ENCODE measurements at places on chromosomes 6 and 20.
A peak's percentile ranks its signal among the peaks of the same experiment; 100 is the strongest.

- no peak for DNase-seq
These were observed 968.4 kb upstream of the SLC35B3 start for GRCh38 chr6:9403736-9404135.

DNA sequence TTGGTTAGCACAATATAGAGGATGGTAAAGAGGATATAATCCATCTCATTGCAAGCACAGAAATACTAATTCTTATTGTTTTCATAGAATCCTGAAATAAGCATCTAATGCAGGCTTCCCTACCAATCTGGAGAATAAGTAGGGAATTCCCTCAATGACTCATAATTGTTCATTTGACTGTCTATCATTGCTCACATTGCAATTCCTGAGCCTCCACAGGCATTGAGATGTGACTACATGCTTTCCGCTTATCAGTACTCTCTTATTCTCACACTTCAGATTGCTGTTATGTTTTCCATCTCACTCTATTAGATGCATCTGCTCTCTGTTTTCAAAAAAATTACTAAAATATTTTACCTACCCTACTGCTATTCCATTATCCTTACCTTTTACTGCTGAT, 216.2 kb upstream of the PRSS16 start:
- DNase-seq, result no peak

DNA sequence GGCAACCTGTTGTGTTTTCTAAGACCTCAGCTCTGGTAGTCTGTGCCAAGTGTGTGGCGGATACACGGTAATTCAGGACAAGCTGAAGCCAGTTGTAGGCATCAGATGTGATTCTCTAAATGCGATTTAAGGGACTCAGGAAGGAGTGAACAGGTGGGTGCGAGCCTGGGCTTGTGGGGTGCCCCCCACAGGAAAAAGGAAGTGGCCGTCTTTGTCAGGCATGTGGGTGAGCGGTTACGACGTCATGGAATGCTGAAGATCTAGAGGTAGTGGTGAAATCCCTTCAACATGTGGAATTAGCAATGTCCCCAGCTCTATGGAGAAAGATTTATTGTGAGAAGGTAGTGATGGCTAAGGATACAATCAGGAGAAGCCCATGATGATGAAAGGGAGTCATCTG, 95.1 kb upstream of the EXOC2 start:
- DNase-seq, result no peak

GRCh38 chr6:15879371-15880261, 216.8 kb upstream of the DTNBP1 start:
- no peak for DNase-seq

DNA sequence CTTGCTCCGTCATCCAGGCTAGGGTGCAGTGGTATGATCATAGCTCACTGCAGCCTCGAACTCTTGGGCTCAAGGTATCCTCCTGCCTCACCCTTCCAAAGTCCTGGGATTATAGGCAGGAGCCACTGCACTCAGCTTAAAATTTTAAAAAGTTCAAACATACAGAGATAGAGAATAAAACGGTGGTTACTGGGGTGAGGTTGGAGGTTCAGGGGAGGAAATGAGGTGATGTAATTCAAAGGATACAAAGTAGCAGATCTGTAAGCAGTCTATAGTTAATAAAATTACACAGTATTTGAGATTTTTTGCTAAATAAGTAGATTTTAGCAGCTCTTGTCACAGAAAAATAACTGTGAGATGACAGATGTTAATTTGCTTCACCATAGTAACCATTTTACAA, 7.5 kb upstream of the AFG1L start:
- DNase-seq, result no peak

- DNase-seq, result peak; percentile 8
These were observed 11.7 kb downstream of the UST start for GRCh38 chr6:148758492-148758891.

DNA sequence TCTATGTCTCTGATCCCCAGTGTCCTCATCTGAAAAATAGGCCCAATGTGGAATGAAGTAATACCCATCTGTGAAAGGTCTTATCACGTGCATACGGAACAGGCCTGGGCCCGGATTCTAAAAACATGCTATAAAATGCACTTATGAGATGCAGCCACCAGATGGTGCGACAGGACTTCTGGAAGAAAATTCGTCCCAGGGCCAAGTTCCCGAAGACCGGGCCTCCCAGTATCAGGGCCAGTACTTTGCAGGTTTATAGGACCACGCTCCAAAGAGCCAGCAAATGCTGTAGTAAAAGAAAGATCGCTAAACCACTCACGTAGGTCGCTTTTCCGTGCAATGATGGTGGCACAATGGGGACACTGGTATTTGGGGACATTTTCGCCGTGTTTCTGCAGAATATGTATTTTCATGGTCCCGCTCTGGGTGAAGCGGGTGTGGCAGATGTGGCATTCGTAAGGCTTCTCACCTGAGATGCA, 10.6 kb downstream of the CTCFL start:
- peak; percentile 33 for DNase-seq

DNA sequence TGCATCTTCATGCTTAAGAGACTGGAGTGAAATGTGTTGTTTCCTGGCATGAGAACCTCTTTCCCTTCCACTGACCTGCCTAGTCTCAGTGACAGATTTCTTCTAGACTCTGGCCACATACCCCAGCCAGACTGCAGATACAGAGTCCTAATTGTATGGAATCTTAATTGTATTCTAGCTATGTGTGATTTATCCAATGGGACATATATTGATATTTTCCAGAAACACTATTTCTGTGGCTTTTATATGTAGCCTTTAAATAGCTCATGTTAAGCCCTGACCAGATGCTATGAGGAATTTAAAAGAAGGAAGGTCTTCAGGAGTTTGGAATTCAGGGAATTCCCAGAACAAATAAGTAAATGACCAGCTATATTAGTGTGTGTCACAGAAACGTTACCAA, 99.0 kb downstream of the FIG4 start:
- no peak for DNase-seq

GRCh38 chr6:131779304-131779703, 28.5 kb upstream of the ENPP1 start:
- no peak for DNase-seq

- no peak for DNase-seq
These were observed 101.2 kb downstream of the JPH2 start for GRCh38 chr20:44085616-44086434.

DNA sequence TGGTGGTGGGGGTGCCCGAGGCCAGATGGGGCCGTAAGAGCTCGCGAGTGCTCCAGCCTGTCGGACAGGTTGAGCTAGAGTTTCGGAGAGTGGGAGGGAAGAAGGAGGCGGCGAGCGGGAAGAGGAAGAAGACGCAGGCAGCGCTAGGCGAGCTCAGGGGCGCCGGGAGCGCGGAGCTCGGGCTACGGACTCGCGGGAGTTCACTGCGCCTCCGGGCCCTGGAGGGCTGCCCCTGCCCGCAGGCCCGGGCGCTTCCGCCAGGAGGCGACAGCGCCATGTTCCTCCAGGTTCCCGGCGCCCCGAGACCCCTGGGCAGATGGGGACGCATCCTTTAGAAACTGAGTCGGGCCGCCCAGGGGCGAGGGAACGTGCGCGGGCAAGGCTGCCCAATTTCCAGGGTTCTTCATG, 984 bp downstream of the TFAP2C start:
- DNase-seq, result no peak

GRCh38 chr6:126227833-126228702, 111.8 kb upstream of the CENPW start:
- DNase-seq, result no peak
